ENCODE measurements at places on chromosomes 1 and 21.
A peak's percentile ranks its signal among the peaks of the same experiment; 100 is the strongest.

DNA sequence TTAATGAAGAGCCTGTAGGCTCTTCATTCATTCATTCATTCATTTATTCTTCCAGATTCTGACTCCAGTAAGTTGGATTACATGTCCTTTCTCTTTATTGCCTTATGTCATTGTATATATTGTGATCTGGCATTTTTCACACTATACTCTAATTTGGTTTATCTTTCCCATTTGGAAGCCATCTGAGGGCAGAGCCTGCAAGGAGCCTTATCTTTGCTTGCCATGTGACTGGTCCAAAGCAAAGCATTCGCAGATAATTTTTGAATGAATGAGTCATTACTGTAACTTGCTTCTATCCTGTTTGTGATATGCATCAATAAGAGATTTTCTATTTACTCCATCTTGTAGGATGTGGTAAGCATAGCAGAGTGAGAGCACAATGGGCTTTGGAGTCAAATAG, 108.4 kb upstream of the DAB1 start:
- no peak for DNase-seq

- DNase-seq, result no peak
Measured at GRCh38 chr1:189192741-189193520, 1284.7 kb downstream of the BRINP3 start.

- DNase-seq, result no peak
Measured at GRCh38 chr1:231666220-231666936, 39.8 kb downstream of the DISC1 start.

DNA sequence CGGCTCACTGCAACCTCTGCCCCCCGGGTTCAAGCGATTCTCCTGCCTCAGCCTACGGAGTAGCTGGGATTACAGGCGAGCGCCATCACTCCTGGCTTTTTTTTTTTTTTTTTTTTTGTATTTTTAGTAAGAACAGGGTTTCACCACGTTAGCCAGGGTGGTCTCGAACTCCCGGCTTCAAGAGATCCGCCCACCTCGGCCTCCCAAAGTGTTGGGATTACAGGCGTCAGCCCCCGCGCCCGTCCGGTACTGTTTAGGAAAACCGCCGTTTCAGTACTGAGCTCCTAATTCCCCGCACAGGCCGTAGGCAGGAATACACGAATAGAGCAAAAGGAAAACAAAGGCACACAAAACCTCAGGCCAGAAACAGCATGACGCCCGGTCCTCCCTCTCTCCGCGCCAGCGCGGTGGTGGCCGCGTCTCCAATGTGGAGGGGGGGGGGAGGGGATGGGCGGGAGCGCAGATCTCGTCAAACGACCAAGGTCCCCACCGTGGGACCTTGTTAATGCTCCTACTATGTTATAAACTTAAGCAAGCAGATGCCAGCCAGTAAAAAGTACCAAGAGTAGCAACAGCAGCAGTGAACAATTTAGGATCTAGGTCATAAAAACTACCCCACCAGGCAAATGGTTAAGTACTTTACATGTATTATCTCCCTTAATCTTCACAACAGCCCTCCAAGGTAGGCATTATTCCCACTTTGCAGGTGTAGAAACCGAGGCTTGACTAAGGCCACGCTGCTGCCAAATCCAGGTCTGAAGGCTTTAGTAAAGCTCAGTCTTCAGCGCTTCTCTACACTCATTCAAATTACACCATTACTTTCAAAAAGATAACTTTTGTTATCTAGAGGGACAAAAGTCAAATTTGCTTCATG, 648 bp upstream of the ADAR start:
- DNase-seq, result peak; percentile 76

- no peak for DNase-seq
Measured at GRCh38 chr1:3762151-3762872, 10.1 kb downstream of the CCDC27 start.

DNA sequence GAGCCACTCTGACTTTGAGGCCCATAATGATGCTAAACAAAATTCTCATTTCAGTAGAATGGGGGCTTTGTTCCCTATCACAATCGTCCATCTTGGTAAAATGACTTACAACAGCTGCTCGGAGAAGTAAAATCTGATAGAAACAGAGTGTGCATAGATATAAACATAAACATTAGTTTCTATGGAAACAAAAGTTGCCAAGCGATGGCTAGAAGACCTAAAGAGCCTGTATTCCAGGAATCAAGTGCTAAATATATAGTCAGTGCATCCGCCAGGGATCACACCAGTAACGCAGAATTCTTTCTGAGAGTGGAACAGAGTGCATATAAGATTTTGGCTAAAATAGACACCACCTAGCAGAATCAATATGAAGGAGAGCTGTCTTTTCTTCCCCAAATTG, 91.2 kb upstream of the KAZN start:
- no peak for DNase-seq

DNA sequence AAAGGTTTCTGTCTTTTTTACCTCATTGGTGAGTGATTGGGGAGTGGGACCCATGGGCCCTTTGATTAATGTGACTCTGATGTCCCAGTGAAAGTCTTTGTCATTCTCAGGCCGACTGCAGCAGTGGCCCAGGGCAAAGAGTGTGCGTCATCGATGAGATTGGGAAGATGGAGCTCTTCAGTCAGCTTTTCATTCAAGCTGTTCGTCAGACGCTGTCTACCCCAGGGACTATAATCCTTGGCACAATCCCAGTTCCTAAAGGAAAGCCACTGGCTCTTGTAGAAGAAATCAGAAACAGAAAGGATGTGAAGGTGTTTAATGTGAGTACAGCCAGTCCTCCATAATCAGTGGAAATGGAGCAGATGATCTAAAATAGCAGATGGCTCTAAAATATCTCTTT, 19.4 kb downstream of the NTPCR start:
- DNase-seq, result no peak

- DNase-seq, result no peak
Measured at GRCh38 chr1:245132771-245133170, 22.0 kb upstream of the KIF26B start.

DNA sequence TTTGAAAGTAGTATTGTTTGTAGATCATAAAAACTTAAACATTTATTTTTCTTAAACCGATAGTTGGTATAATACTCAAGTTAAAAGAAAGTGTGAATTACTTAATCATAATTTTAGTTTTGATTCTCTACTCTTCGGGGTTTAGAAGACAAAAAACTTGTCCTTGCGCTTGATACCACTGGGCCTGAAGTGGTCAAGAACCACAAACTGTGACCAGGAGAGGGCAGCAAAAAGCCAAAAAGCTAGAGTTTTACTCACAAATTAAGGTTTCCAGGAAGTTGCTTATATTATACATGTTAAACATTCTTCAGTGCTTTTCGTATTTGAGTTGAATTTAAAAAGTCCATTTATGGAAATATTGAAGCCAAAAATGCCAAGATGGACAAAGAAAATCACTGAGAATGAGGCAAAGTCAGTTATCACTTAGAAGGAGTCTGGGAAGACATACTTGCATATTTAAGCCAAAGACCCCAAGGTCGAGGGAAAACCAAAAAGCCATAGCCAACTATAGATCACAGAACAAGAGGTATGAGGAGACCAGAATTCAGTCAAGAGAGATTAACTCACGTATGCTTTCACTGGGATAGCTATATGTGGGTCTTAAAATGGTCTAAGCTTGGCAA, 34.2 kb downstream of the EFCAB7 start:
- no peak for DNase-seq

DNA sequence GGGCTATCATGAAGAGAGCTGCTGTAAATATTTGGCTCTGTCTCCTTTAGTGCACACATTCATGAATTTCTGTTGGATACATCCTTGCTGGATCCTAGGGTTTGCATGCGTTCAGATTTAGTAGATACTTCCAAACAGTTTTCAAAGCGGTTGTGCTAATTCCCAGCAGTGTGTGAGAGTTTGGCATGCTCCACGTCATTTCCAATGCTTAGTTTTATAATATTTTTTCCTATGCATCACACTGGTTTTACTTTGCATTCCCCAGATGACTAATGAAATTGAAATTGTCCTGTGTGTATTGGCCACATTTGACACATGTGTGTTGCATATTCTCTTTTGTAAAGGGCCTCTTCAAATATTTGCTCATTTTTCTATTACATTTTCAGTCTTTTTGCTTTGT, 18.5 kb upstream of the AADACL3 start:
- DNase-seq, result no peak

- no peak for DNase-seq
Measured at GRCh38 chr1:44060830-44061267, 29.6 kb upstream of the SLC6A9 start.

Data from right forelimb (tissue), 1 donor.